ENCODE measurements at places on chromosomes 1 and 21.

DNA sequence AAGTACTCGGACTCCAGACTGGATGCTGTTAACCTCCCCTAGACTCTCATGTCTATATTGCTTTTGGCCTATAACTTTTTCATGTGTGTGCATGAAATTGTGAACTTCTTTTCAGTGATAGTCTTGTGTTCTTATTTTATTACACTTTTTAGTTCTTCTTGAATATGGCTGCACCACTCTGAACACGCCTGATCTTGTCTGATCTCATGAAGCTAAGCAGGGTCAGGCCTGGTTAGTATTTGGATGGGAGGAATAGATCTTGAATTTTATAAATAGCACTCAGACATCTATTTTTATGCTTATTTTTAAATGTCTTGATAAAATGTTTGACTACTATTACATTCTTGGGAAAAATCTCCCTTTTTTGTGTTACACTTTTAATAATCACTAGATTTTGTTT is 22.4 kb downstream of the TCP10L start:
- DNase-seq = peak; percentile 17

GRCh38 chr1:60402216-60402615 is 328.6 kb upstream of the C1orf87 start:
- DNase-seq = no peak

DNA sequence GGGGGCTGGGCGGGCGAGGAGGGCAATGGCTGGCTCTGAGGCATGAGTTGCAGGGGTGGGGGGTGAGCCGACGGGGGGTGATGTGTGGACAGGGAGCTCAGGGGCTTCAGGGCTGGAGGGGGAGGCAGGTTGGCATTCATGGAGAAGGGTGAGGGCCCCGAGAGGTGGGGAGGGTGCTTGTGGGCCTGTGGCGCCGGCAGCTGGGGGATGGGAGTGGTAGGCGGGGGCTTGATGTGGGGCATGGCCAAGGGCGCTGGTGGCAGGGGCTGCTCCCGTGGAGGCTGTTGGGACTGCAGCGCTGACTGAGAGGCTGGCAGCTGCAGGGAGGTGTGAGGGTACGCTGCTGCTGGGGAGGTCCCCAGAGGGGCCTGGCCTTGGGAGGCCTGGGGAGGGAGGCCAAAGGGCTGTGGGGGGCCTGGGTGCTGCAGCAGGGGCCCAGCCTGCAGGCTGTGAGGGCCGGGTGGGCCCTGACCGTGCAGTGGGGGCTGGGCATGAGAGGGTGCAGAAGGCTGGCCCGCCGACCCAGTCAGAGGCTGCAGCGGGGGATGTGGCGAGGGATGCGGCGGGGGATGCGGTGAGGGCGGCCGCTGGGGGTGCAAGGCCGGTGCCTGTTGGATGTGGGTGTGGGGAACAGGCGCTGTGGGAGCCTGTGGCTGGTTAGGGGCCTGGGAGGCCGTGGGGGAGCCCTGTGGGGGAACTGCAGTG is 42.7 kb downstream of the SLC45A1 start:
- DNase-seq = no peak

- DNase-seq = no peak
Measured at GRCh38 chr1:41731516-41732030, 187.1 kb downstream of the HIVEP3 start.

DNA sequence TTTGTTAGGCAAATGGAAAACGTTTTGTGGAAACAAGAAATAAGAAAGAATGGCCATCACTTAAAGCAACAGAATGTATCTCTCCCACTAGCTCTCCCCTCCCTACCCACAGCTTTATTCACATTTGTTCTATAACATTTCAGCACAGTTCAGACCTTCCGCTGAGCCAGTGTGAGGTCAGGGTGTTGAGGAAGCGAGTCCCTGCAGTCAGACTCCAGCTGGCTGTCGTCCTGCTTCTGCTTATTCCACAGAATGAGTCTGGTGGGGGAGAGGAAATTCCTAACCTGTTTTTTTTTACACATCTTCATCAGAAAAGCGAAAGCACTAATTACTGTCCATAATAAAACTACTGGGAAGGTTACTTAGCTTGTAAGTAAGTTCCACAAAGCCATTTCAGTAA is 39.0 kb downstream of the MRPL39 start:
- DNase-seq = peak; percentile 83

DNA sequence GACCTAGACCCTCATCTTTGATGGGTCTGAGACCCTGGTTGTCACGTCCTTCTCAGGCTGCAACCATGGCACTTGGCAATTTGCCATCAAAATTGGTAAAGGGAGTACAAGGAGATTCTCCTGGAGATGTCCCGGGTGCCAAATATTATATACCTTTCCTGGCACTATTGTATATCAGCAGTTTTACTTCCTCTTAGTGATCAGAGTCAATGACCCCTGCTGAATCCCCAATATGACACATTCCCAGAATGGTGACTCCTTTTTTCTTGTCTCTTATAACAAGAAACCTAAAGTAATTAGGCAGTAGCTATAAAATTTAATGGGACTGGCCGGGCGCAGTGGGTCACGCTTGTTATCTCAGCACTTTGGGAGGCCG is 39.6 kb upstream of the CDC42BPA start:
- DNase-seq = no peak

- DNase-seq = no peak
Measured at GRCh38 chr21:45998871-45999580, 17.5 kb downstream of the COL6A1 start.

DNA sequence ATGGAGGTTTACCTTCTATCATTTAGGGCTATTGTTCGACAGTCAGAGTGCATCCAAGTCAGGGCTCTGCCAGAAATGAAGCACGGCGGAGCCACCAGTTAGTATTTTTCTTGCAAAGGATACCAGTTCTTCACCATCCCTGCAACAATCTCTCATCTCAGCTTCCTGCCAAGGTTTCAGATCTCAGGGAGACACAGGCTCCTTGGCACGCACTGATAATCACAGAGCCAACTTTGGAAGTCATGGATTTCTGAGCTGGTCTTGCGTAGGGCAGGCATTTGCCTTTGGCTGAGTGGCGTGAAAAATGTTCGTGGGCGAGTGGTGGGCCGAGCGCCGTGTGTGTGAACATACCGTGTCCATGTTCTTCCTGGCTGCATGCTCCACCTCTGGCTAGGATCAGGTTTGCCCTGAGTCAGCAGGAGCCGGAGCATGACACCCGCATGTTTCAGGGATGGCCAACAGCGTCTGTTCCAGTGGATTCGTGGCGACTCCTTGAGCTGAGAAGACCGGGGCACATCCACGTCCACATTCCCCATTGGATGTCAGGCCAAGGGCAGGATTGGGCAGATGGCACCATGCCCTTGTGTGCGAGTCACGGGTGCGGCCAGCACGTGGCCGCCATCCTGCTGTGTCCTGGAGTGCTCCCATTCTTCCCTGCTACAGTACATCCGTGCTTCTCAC is 118.5 kb upstream of the C1orf174 start:
- no peak for DNase-seq

All from fibroblast of pulmonary artery (primary cell).